ENCODE measurements at places on chromosomes 11 and 22. TPM values are rescaled to one million over a fixed set of nuclear protein-coding genes. Genes with fewer than 3 reads are reported as not detected.

The VWCE gene
- total RNA-seq: 1.9 TPM

The NXPE1 gene
- 414 TPM for total RNA-seq

The XKR3 gene
- total RNA-seq: not detected

The MTFP1 gene
- 25.3 TPM for total RNA-seq

The MYOD1 gene
- total RNA-seq: not detected

The OMP gene
- 10.3 TPM for total RNA-seq

The PGA5 gene
- not detected for total RNA-seq

The CHADL gene
- total RNA-seq: 1.9 TPM

The METTL15 gene
- total RNA-seq: 16.4 TPM

The PRR14L gene
- total RNA-seq: 64.6 TPM

The CCDC81 gene
- 0.73 TPM for total RNA-seq

The FLRT1 gene
- total RNA-seq: 8.9 TPM

The HOATZ gene
- total RNA-seq: not detected

The RASSF10 gene
- total RNA-seq: 0.67 TPM

The ELMOD1 gene
- not detected for total RNA-seq

The GSTT2 gene
- not detected for total RNA-seq

The NOX4 gene
- not detected for total RNA-seq

The EMID1 gene
- 3.0 TPM for total RNA-seq

The INSC gene
- total RNA-seq: 2.6 TPM

The CECR2 gene
- total RNA-seq: 1.4 TPM

The F2 gene
- total RNA-seq: 0.19 TPM

The BARX2 gene
- total RNA-seq: 25.6 TPM

The CRYBB1 gene
- 1.0 TPM for total RNA-seq

The CCDC157 gene
- total RNA-seq: 1.6 TPM

The MMP12 gene
- 17.5 TPM for total RNA-seq

The BCR gene
- total RNA-seq: 43.6 TPM

The SHISAL1 gene
- 1.1 TPM for total RNA-seq

The HEPN1 gene
- not detected for total RNA-seq

The HPX gene
- 7.0 TPM for total RNA-seq

The FXYD2 gene
- 9.1 TPM for total RNA-seq

The SLC25A45 gene
- 8.0 TPM for total RNA-seq

The APLNR gene
- total RNA-seq: 2.8 TPM

The SYT13 gene
- 22.7 TPM for total RNA-seq

The DCDC1 gene
- total RNA-seq: not detected

The SYCE3 gene
- not detected for total RNA-seq

The HORMAD2 gene
- total RNA-seq: not detected

The HTR3A gene
- total RNA-seq: 0.17 TPM

The C22orf15 gene
- 0.44 TPM for total RNA-seq

The CBLIF gene
- total RNA-seq: not detected

The TENM4 gene
- 1.6 TPM for total RNA-seq

The OTOG gene
- total RNA-seq: not detected

The MUC15 gene
- total RNA-seq: not detected

The ANO5 gene
- total RNA-seq: 9.9 TPM

The SCGB1A1 gene
- not detected for total RNA-seq

The BATF2 gene
- 12.7 TPM for total RNA-seq

The LDHAL6A gene
- not detected for total RNA-seq

The SLCO2B1 gene
- total RNA-seq: 73.1 TPM

The TEAD1 gene
- 196 TPM for total RNA-seq

The SYT8 gene
- total RNA-seq: 2.4 TPM
